ENCODE measurements at places on chromosomes 3 and 15. TPM values are rescaled to one million over a fixed set of nuclear protein-coding genes. Genes with fewer than 3 reads are reported as not detected.

The MINAR1 gene
- total RNA-seq = 3.3 TPM

GRCh38 chr15:47404877-47405276 is 312.4 kb upstream of the SEMA6D start:
- DNase-seq = peak; percentile 36
- peak overlapping the region; percentile 18 for H3K27ac ChIP-seq
- H3K4me3 ChIP-seq = no peak overlapping the region
- no peaks in the 10 kb centered on the region for H3K36me3 ChIP-seq
- no peaks in the 10 kb centered on the region for H3K27me3 ChIP-seq

The SLC15A2 gene
- total RNA-seq = 2.7 TPM

- peaks cover 31% of the 10 kb centered on the region for H3K4me1 ChIP-seq
- H3K36me3 ChIP-seq = no peaks in the 10 kb centered on the region
- H3K27ac ChIP-seq = no peak overlapping the region
- H3K27me3 ChIP-seq = no peaks in the 10 kb centered on the region
Measured at GRCh38 chr3:44469914-44470313, 7.6 kb downstream of the ZNF445 start.

DNA sequence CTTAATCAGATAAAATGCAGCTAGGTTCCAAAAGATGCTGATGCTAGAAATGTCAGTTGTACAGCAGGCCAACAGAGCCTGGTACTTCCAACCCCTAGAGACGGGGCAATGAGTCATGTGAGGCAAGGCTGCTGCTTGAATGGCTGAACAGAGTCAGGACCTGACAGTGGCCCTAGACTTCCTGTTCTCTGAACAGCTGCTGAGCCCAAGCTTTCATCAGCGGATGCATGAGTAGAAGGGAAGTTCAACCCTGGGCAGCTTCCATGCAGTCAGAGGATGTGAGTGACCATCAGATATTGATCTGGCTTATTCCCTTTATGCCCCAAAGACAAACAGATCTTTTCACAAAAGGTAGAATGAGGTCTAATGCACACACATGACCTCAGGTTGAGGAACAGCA is 282.9 kb upstream of the COL8A1 start:
- H3K4me1 ChIP-seq = no peaks in the 10 kb centered on the region
- no peak overlapping the region for H3K4me3 ChIP-seq
- H3K27ac ChIP-seq = no peak overlapping the region
- DNase-seq = no peak
- no peaks in the 10 kb centered on the region for H3K27me3 ChIP-seq

- no peak overlapping the region for H3K4me3 ChIP-seq
- DNase-seq = peak; percentile 86
- H3K4me1 ChIP-seq = no peaks in the 10 kb centered on the region
- no peaks in the 10 kb centered on the region for H3K27me3 ChIP-seq
- no peaks in the 10 kb centered on the region for H3K36me3 ChIP-seq
Measured at GRCh38 chr3:110576960-110577359, 494.7 kb upstream of the NECTIN3 start.

The KY gene
- 0.46 TPM for total RNA-seq

- DNase-seq = no peak
- H3K4me3 ChIP-seq = no peak overlapping the region
- H3K4me1 ChIP-seq = no peaks in the 10 kb centered on the region
- H3K36me3 ChIP-seq = no peaks in the 10 kb centered on the region
- H3K27me3 ChIP-seq = no peaks in the 10 kb centered on the region
Measured at GRCh38 chr3:176769547-176770190, 427.6 kb downstream of the TBL1XR1 start.

- DNase-seq = no peak
- no peak overlapping the region for H3K27ac ChIP-seq
- no peaks in the 10 kb centered on the region for H3K4me1 ChIP-seq
- H3K36me3 ChIP-seq = no peaks in the 10 kb centered on the region
- H3K4me3 ChIP-seq = no peak overlapping the region
Measured at GRCh38 chr15:50066666-50067065, 52.4 kb downstream of the ATP8B4 start.

DNA sequence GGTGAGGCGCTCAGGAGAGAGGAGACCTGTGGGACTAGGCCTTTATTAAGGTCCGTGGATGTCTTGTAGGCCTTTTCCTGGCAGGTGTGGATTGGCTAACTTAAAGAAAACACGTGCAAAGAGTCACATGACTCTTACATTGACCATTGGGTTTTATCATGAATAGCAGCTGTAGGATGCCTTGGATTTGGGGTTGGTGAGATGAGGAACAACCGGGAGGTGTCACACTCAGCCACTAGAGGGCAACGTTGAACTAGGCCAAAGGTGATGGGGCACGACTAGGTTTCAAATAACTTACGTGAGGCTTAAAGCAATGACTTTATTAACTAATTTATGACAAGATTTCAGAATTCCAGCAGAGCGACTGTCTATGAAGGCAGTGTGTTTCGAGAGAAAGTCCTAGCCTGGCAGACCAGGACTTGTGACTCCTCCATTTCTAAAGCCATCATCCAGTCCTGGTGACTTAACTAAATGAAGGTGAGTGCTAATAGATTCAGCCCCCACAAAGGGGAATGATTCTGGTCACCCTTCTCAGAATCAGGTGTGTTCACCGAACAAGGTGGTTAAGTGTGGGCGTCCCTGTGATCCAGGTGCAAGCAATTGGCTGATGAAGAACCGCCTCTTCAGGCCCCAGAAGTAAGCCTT is 345.6 kb downstream of the MCTP2 start:
- no peak overlapping the region for H3K4me3 ChIP-seq
- DNase-seq = peak; percentile 20
- no peak overlapping the region for H3K27ac ChIP-seq
- H3K4me1 ChIP-seq = no peaks in the 10 kb centered on the region
- no peaks in the 10 kb centered on the region for H3K36me3 ChIP-seq
- no peaks in the 10 kb centered on the region for H3K27me3 ChIP-seq

- no peak for DNase-seq
- no peaks in the 10 kb centered on the region for H3K27me3 ChIP-seq
- no peak overlapping the region for H3K4me3 ChIP-seq
- H3K4me1 ChIP-seq = no peaks in the 10 kb centered on the region
- no peaks in the 10 kb centered on the region for H3K36me3 ChIP-seq
Measured at GRCh38 chr15:59399465-59400102, 26.9 kb upstream of the MYO1E start.

GRCh38 chr3:134313847-134314587 is 60.2 kb downstream of the AMOTL2 start:
- no peak for DNase-seq
- H3K27ac ChIP-seq = peak overlapping the region; percentile 80

- no peaks in the 10 kb centered on the region for H3K27me3 ChIP-seq
- H3K4me3 ChIP-seq = no peak overlapping the region
- no peaks in the 10 kb centered on the region for H3K36me3 ChIP-seq
- H3K4me1 ChIP-seq = peaks cover 5% of the 10 kb centered on the region
Measured at GRCh38 chr15:75733761-75734651, 21.4 kb upstream of the CSPG4 start.

- H3K27me3 ChIP-seq = no peaks in the 10 kb centered on the region
- no peaks in the 10 kb centered on the region for H3K4me1 ChIP-seq
- peak; percentile 89 for DNase-seq
- no peaks in the 10 kb centered on the region for H3K36me3 ChIP-seq
- no peak overlapping the region for H3K27ac ChIP-seq
- no peak overlapping the region for H3K4me3 ChIP-seq
Measured at GRCh38 chr15:29668120-29668602, 154.1 kb downstream of the TJP1 start.

GRCh38 chr3:175679568-175679967 is 820.4 kb downstream of the NAALADL2 start:
- H3K36me3 ChIP-seq = no peaks in the 10 kb centered on the region
- no peak for DNase-seq
- no peak overlapping the region for H3K27ac ChIP-seq
- H3K27me3 ChIP-seq = no peaks in the 10 kb centered on the region
- H3K4me3 ChIP-seq = no peak overlapping the region
- no peaks in the 10 kb centered on the region for H3K4me1 ChIP-seq

DNA sequence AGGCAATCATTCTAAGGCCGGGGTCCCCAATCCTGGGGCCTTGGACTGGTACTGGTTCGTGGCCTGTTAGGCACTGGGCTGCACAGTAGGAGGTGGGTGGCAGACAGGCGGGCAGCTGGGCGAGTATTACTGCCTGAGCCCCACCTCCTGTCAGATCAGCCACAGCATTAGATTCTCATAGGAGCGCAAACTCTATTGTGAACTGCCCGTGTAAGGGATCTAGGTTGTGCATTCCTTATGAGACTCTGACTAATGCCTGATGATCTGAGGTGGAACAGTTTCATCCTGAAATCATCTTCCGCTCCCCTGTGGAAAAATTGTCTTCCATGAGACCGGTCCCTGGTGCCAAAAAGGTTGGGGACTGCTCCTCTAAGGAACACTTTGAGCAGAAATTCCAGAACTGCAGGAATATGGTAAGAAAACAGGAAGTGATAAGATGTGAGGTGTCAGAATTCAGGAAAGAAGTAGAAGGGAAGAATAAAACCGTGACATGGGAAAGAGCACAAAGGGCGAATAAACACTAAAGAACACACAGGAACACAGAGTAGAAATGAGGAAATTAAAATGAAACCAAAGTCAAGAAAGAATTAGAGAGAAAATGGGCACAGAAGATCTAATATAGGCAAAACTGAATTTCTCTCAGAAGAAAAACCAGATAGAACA is 57.6 kb downstream of the PDCD6IP start:
- H3K4me3 ChIP-seq = no peak overlapping the region
- no peak for DNase-seq
- peak overlapping the region; percentile 23 for H3K27ac ChIP-seq
- H3K36me3 ChIP-seq = peaks cover 37% of the 10 kb centered on the region
- H3K27me3 ChIP-seq = no peaks in the 10 kb centered on the region

GRCh38 chr15:69509131-69509530 is 56.5 kb downstream of the RPLP1 start:
- no peaks in the 10 kb centered on the region for H3K36me3 ChIP-seq
- H3K4me1 ChIP-seq = no peaks in the 10 kb centered on the region
- H3K4me3 ChIP-seq = no peak overlapping the region
- DNase-seq = no peak
- no peaks in the 10 kb centered on the region for H3K27me3 ChIP-seq

GRCh38 chr3:5197470-5198312 is 10.2 kb downstream of the EDEM1 start:
- H3K4me1 ChIP-seq = no peaks in the 10 kb centered on the region
- peak; percentile 86 for DNase-seq
- no peak overlapping the region for H3K27ac ChIP-seq
- H3K27me3 ChIP-seq = no peaks in the 10 kb centered on the region
- H3K4me3 ChIP-seq = no peak overlapping the region

DNA sequence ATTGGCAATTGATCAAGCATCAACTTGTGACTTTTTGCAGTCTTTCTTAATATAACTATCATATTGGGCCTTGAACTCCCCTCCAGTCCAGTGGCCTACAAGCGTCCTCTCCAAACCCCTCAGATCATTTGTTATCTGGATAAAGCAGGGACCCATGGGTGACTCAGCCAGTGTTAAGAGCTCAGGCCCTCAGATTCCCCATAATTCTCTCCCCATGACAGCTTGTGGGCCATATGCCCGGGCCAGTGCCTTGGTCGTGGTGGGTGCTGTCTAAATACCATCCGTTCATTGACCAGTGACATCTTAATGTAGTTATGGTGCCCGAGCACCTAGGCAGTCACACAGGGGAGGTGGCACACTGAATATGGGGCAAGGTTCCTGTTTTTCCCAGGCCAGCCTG is 18.1 kb downstream of the MCF2L2 start:
- H3K27ac ChIP-seq = no peak overlapping the region
- no peak for DNase-seq
- H3K4me3 ChIP-seq = no peak overlapping the region
- no peaks in the 10 kb centered on the region for H3K36me3 ChIP-seq
- no peaks in the 10 kb centered on the region for H3K27me3 ChIP-seq

DNA sequence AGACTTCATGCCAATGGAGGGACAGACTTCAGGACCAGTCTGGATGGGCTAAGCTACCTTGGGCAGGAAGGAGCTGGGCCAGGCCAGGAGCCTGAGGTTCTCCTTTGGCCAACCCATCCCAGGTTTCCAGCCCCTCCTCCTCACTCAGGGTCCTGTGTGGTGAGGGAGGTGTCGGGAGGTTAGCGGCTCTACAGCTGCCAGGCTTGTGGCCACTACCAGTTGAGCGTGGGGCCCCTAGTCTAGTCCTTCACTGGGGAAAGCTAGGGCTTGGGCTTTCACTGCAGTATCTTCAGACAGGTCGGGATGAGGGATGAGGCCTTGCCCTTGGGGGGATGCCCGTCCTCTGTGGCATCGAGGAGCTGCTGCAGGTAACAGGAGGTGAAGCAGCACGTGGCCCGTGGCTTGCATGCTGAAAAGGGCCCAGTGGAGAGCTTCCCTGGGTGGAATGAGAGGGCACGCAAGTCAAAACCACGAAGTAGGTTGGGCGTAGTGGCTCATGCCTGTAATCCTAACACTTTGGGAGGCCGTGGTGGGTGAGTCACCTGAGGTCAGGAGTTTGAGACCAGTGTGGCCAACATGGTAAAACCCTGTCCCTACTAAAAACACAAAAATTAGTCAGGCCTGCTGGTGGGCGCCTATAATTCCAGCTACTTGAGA is 8.5 kb upstream of the FANCD2 start:
- H3K36me3 ChIP-seq = peaks cover 14% of the 10 kb centered on the region
- H3K27me3 ChIP-seq = no peaks in the 10 kb centered on the region
- H3K4me1 ChIP-seq = peaks cover 21% of the 10 kb centered on the region
- peak overlapping the region; percentile 39 for H3K27ac ChIP-seq
- DNase-seq = peak; percentile 52
- H3K4me3 ChIP-seq = no peak overlapping the region

DNA sequence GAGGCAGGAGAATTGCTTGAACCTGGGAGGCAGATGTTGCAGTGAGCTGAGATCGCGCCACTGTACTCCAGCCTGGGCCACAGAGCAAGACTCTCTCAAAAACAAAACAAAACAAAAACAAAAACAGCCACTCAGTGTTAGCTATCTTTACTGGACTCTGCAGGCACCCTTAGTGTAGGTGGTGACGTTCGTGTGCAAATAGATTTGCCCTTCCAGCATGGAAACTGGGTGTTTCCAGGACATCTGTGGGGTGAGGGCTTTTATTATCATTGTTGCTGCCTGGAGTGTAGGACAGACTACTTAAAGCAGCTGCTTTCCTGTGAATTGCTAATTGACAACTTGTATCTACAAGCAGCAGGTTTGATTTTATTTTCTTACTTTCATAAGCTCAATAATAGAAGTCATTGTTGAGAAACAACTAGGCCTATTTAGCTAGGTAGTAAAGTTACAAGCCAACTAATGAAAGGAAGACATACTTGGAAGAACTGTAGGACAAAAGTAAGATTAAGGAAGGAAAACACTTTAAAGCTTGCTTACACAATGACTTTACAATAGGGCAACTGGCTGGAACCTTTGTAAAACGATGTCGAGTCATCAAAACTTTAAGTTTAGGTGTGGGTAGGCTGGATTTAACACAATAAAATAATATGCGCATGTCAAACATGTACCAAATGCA is 25.4 kb upstream of the SPPL2A start:
- no peaks in the 10 kb centered on the region for H3K4me1 ChIP-seq
- H3K27me3 ChIP-seq = no peaks in the 10 kb centered on the region
- DNase-seq = no peak
- no peak overlapping the region for H3K27ac ChIP-seq
- no peaks in the 10 kb centered on the region for H3K36me3 ChIP-seq

The LMAN1L gene
- total RNA-seq = not detected

- no peak for DNase-seq
- H3K36me3 ChIP-seq = no peaks in the 10 kb centered on the region
- no peaks in the 10 kb centered on the region for H3K4me1 ChIP-seq
Measured at GRCh38 chr3:94291686-94292085, 228.8 kb downstream of the NSUN3 start.

- peaks cover 34% of the 10 kb centered on the region for H3K36me3 ChIP-seq
- H3K4me1 ChIP-seq = peaks cover 16% of the 10 kb centered on the region
- H3K4me3 ChIP-seq = no peak overlapping the region
- no peak for DNase-seq
- H3K27me3 ChIP-seq = no peaks in the 10 kb centered on the region
Measured at GRCh38 chr15:29740692-29741311, 81.5 kb downstream of the TJP1 start.

Measured in cardiac muscle cell (in vitro differentiated cells and primary cell).